ENCODE measurements at places on chromosomes 4 and X. TPM values are rescaled to one million over a fixed set of nuclear protein-coding genes. Genes with fewer than 3 reads are reported as not detected.

PLAC1 gene
- total RNA-seq: 10.1 TPM

GRCh38 chrX:26442340-26442739 is 226.4 kb downstream of the MAGEB5 start:
- peaks cover 2% of the 10 kb centered on the region for H3K4me1 ChIP-seq
- DNase-seq: no peak
- no peak overlapping the region for H3K27ac ChIP-seq
- no peak overlapping the region for H3K4me3 ChIP-seq
- no peaks in the 10 kb centered on the region for H3K27me3 ChIP-seq

GRCh38 chr4:10593130-10593529 is 91.4 kb downstream of the CLNK start:
- H3K27me3 ChIP-seq: peaks cover 9% of the 10 kb centered on the region
- H3K27ac ChIP-seq: no peak overlapping the region
- no peak overlapping the region for H3K4me3 ChIP-seq
- no peaks in the 10 kb centered on the region for H3K36me3 ChIP-seq

GRCh38 chrX:42943051-42943974 is 165.3 kb upstream of the PPP1R2C start:
- H3K4me1 ChIP-seq: no peaks in the 10 kb centered on the region
- H3K27me3 ChIP-seq: no peaks in the 10 kb centered on the region
- H3K36me3 ChIP-seq: peaks cover 3% of the 10 kb centered on the region
- no peak for DNase-seq
